ENCODE measurements at places on chromosomes 2 and 18.

- DNase-seq: no peak
These were observed 172.9 kb downstream of the LRP1B start for GRCh38 chr2:141957827-141958450.

DNA sequence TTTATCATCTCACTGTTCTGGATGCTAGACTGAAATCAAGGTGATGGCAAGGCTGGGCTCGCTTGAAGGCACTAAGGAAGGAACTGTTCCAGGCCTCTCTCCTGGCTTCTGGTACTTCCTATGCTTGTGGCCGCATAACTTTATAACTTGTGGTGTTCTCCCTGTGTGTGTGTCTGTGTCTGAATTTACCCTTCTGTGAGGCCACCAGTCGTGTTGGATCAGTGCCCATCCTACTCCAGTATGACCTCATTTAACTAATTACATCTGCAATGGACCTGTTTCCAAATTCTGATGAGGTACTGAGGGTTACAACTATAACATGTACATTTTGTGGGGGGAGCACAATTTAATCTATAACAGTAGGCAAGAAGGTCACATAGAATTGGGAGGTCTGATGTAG is 41.6 kb downstream of the LYPD6B start:
- DNase-seq: no peak

DNA sequence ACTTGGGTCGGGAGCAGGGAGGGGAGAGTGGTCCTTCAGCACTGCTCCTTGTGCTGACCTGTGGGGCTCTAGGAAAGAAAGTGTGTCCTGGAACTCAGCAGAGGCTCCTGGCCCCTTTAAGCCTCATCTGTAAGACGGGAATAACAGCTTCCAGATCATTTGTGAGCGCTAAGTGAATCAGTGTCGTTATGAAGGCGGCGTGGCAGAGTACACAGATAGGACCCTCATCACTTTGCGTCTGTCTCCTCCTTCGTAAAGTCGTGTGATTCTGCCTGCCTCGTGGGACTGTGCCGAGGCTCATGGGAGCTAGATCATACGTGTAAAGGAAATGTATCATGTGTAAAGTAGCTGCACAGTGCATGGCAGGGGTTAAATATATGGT is 18.6 kb downstream of the COLEC11 start:
- no peak for DNase-seq

GRCh38 chr2:241965931-241966412 is 96.4 kb downstream of the RTP5 start:
- DNase-seq: peak; percentile 92

DNA sequence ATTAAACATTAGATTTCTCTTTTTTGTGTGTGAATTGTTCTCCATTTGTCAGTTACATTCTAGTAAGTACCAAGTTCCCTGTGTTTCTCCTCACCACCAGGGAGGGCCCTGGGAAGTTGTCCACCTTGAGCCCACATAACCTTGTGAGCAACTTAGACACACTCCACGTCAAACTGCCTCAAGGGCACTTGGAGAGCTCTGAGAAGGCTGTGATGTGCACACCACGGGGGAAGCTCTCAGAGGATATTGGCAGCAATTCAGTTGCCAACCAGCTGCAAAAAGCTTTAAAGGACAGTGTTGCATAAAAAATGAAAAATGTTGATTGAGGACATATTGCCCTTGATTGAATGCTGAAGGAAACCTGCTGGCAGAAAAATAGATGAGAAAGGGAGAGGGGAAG is 743.6 kb downstream of the RNF144A start:
- no peak for DNase-seq

DNA sequence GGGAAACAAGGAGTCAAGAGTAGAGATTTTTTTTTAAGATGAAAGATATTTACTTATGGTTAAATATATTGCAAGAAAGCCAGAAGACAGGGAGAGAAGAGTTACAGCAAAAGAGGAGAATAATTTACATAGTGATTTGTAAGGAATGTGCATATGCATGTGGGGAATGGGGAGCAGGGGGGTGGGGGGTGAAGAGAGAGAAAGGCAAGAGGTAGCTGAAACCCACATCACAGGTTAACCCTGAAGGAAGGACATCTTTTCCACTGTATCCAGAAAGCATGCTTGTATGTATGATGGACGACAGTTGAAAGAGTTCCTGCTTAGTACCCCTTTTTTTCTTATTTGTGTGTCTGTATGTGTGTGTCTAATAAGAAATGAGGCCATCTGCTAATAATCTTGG is 371.9 kb downstream of the RAD51AP2 start:
- no peak for DNase-seq

- DNase-seq: no peak
These were observed 1588.9 kb upstream of the TMEFF2 start for GRCh38 chr2:193783681-193784080.

DNA sequence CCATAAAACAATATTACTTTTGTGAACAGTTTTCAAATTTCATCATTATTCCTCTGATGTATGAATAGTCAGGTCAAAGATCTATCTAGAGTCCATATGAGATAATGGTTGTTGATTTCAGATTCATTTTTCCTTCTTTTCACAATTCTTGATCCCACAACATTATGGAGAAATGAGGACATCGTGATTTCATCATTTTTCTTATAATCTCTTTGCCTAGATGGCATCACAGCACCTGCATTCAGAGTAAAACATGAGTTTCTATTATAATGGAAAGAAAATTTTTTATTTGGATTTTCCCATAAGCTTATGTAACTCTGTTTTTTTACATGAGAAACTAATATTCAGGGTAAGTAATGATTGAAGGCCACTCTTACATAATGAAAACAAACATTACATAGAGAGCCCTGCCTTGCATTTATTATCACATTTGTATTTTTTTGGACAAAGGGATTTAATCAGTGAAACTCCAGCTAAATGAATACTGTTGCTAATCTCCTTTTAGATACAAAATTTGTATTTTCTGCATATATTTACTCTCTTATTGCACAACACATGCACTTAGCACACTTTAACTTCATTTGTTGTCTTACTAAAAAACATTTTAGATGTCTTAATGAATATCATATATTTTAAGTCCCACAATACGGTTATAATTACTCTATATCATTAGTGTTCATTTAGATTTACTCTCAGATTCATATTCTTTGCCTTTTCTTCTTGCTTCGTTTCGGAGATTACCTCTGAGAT is 188.4 kb upstream of the KYNU start:
- DNase-seq: no peak

DNA sequence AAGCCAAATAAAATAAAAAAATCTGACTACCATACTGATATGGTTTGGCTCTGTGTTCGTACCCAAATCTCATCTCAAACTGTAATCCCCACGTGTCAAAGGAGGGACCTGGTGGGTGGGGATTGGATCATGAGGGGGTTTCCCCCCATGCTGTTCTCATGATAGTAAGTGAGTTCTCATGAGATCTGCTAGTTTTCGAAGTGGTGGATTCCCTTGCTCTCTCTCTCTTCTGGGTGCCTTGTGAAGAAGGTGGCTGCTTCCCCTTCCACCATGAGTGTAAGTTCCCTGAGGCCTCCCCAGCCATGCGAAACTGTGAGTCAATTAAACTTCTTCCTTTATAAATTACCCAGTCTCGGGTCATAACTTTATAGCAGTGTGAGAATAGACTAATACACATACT is 123.8 kb upstream of the WDSUB1 start:
- DNase-seq: no peak

DNA sequence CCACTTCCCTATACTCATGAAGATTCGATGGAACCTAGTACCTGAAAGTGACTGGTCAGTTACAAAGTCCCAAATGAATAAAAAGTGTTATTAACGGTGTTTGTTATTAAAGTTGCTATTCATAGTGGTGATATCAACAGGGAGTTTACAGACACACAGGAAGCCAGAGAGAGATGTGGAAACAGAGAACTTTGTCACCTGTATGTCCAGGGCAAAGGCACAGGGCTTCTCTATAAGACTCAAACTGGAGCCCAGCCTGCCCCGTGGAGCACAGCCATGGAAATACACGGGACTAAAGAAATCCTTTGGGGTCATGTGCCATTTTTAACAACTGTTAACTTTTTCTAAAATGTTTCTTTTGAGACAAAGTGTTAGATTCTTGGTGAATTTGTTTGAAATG is 68.5 kb downstream of the KLF7 start:
- no peak for DNase-seq

DNA sequence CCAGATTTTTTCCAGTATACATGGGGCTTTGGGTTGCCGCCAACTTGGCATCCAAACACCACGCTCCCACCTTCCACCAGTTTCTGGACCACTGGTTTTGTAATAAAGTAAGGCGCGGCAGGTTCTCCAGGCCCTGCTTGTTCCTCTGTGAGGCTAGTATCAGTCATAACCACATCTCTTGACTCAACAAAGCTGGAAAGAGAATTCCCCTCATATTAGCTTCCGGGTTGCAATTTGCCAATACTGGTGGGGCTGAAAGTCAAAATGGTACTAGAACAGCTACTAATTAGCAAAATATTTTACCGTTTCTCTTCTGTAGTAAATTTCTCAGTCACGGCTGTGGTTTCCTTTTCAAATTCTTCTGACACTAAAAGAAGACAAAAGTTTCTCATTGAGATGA is 25.0 kb downstream of the TTN start:
- no peak for DNase-seq

- DNase-seq: no peak
These were observed 114.4 kb downstream of the NCK2 start for GRCh38 chr2:105858868-105859693.

DNA sequence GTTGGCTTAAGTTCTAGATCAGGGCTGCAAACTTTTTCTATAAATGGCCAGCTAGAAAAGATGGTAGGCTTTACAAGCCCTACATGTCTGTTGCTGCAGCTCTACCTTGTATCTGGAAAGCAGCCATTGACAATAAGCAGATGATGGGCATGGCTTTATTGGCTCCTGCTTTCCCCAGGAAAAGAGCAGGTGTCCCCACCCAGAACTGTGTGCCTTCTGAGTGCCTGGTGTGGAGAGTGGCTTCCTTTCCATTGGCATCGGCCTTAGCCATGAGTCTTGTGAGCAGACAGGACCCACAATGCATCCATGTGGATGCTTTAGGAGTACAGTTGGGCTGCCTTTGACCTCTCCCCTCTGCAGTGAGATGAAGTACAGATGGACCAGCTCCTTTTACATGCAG is 120.2 kb downstream of the CD8B2 start:
- DNase-seq: no peak
